ENCODE measurements at places on chromosomes 1 and 21.

DNA sequence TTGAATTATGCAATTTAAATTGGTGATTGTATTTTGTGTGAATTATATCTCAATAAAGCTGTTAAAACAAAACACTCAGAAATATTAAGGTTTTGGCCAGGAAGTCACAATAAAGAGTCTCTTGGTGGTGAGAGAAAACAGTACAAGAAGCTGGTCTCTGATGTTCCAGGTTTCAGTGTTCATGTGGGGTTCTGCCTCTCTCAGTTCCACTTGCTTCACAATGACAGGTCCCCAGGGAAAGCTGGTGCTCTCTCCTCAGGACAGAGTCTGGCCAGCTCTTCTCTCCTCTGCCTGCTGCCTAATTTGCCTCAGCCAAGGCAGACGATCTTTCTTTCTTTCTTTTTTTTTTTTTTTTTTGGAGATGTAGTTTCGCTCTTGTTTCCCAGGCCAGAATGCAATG lies 342.9 kb upstream of the PLXNA2 start:
- peak; percentile 6 for DNase-seq

DNA sequence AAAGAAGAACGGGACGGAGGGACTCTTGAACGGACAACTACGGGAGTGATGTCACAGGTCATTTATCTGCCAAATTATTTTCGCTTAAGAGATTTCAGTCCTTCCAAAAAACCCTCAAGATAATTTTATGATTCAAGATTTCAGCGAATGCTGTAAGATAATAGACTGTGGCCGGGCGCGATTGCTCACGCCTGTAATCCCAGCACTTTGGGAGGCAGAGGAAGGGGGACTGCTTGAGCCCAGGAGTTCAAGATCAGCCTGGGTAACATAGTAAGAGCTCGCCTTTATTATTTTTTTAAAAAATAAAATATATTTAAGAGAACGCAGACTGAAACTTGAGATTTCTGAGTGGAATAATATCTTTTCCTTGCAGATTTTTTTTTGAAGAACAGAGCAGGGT lies 609 bp downstream of the RWDD2B start:
- no peak for DNase-seq

- no peak for DNase-seq
Observed at GRCh38 chr1:113581323-113581722, 178.0 kb downstream of the PHTF1 start.

- DNase-seq = no peak
Observed at GRCh38 chr1:228369608-228370438, 36.8 kb downstream of the TRIM11 start.

DNA sequence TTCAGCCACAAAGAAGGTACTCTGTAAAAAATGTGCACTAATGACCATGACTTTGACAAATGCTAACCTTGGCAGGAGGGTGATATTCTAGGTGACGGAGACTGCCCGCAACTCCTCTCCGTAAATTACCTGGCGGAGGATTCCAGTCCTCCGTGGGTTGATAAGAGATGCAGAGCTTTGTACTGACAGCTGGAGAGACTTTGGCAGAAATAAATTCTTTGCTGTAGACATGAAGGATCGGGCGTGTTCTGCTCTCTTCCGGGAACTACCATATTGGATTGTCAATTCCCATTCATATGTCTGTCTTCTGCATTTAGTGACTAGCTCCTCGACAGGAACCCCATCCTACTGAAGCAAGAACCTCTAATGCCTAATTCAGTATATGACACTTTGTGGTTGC lies 158.3 kb upstream of the KAZN start:
- DNase-seq = no peak

GRCh38 chr1:1922956-1923833 lies 4.1 kb upstream of the TMEM52 start:
- no peak for DNase-seq

GRCh38 chr1:150484861-150485260 lies 2.4 kb upstream of the TARS2 start:
- DNase-seq = no peak

- DNase-seq = no peak
Observed at GRCh38 chr1:223233410-223234169, 90.5 kb upstream of the TLR5 start.

DNA sequence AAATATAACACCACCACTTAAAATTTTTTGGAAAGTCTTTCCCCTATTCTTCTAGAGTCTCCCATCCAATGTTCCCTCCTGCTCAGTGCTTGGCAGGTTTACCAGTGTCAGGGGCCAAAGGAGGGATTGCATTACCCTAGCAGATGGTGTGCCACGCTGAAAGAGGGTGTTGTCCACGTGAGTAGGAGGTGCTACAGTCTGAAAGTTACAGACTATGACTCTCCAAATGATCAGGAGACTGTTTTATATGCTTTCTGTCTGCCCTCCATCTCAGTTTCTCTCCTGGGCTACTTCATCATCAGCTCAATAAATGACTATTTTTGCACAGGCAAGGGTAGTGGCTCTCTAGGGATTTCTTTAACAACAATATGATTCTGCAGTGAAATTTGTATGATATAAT lies 31.3 kb upstream of the ANGPTL7 start:
- no peak for DNase-seq

DNA sequence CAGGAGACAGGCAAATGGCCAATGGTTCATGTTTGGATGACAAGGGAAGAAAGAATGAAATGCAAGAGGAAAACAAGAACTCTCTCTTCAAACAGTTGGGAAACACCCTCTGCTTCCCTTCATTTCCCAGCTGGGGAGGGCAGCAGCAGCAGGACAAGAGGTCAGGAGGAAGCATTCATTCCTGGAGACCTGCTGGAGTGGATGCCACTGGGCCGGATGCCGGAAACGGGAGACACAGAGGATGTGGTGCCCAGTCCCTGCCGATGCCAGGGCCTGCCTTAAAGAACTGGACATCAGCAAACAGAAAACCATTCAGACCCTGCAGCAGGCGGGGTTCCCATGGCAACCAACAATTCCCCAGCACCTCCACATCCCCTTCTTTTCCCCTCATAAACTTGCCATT lies 102.3 kb upstream of the ZNF648 start:
- DNase-seq = no peak

DNA sequence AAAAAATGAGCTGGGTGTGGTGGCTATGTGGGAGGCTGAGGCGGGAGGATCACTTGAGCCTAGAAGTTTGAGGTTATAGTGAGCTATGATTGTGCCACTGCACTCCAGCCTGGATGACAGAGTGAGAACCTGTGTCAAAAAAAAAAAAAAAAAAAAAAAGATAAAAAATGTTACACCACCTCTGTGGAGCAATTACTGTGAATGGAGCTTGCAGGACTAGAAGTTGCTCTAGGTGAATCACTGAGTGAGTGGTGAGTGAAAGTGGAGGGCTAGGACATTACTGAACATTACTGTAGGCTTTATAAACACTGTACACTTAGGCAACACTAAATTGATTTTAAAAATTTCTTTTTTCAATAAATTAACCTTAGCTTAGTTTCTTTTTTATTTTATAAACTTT lies 21.9 kb downstream of the TLCD4 start:
- no peak for DNase-seq

DNA sequence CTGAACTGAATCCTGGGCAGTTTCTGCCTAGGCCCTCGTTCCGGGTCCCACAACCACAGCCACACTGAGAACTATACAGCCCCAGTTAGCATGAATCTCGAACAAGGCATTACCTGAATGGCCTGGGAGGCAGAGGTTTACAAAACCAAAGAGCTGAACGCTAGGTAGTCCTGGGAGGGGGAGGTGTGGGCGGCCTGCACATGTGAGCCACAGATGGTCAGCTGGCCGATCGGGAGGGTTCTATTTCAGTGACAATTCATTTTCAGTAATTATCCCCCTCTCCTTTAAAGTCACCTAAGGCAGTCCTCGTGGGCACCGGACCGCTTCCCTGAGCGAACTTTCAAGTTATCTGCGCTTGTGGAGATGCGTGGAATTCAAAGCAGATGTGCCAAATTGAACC lies 111.9 kb downstream of the GLIS1 start:
- DNase-seq = no peak

- DNase-seq = no peak
Observed at GRCh38 chr1:2314273-2314802, 77.0 kb downstream of the MORN1 start.

DNA sequence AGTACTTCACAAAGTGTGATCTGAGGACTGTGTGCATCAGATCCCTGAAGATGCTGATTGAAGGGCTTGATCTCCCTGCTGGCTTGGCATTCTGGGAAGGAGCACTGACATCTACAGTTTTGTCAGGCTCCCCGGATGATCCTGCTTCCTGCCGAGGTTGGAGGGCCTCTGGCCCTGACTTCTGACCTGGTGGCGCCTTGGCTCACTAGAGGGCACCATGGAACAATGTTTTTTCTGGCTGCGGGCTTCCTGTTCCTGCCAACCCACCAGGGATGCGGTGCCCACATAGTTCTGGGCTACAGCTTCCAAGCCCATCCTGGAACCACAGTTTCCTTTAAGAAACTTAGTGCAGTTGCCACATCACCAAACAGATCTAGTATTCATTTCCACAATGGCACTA lies 38.8 kb upstream of the RASAL2 start:
- DNase-seq = no peak

DNA sequence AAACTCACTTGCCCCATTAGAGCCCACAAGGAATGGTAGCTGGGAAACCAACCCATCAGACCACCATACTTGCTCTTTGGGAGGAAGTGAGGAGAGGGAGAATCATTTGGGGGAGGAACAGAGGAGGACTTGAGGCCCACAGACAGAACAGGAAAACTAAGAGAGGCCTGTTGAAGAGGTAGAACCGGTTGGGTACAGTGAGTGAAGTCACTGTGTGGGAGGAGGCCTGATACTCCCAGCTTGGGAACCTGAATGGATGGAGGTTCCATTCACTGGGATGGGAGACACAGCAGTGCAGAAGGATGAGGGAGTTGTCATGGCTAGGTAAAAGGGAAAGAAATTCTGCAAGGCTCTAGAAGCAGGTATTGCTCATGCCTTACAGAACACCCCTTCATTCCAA lies 63.4 kb upstream of the PSEN2 start:
- DNase-seq = no peak

- no peak for DNase-seq
Observed at GRCh38 chr1:240031009-240031408, 60.7 kb upstream of the FMN2 start.

- no peak for DNase-seq
Observed at GRCh38 chr1:22154626-22155025, 11.7 kb upstream of the WNT4 start.

- DNase-seq = no peak
Observed at GRCh38 chr1:9086045-9086444, 16.6 kb upstream of the SLC2A5 start.

DNA sequence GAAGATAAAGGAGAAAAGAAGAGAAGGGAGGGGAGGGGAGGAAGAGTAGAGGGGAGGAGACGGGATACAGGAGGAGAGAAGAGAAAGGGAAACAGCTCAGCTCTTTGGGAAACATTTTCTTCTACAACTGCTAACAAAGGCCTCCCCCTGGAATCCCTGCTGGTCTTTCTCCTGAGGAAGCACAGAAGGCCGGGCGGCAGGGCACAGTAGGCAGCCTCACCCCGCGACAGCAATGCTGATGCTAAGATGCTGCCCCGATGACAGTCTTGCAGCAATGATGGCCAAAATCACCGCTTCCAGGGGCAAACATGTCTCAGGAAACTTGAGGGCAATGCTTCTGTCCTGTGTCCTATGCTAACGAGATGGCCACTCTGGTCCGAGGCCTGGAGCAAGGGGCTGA lies 5.2 kb downstream of the KIAA2013 start:
- no peak for DNase-seq

DNA sequence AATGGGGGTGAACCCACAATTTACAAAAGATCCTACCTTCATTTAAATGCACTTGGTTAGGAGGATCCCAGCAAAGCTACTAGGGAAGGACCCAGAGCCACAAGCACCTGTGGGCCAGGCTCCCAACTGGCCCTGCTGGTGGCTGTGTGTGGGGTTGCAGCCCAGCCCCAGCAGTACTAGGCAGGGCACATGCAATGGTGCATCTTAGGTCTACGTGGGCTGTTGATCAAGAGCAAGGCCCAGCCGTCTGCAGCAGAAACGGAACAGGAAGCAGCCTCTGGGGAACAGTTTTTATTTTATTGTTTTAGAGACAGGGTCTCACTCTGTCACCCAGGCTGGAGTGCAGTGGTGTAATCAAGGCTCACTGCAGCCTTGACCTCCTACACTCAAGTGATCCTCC lies 134.1 kb upstream of the RAB4A start:
- DNase-seq = no peak

DNA sequence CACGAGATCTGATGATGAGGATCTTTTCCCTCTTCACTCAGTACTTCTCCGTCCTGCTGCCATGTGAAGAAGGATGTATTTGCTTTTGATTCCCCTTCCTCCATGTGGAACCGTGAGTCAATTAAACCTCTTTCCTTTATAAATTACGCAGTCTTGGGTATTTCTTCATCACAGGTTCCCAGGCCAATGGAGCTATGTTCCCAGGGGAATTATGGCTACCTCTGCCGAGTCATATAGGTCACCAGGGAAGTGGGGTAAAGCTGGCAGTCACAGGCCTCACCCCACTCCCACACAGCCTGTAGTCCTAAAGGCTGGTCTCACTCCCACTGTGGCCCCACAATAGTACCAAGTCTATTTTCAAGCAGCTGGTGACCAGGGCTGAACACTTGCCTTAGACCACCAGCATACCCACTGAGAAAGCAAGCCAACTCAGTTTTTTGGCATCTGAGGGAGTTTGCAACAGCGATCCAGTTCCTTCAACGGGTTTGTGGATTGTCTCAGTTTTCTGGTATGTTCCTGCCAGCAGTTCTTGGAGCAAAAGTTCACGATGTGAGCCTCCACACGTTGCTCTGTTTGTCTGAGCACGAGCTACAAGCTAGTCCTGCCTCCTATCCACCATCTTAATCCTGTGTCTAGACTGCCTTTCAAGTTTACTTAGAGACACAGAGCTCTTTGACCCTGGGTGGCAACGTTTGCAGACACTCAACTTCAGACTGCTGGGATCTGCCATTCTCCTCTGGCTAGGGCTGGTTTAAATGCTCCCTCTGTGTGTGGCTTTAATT lies 104.5 kb downstream of the CENPF start:
- no peak for DNase-seq

GRCh38 chr21:44767834-44768831 lies 33.5 kb downstream of the UBE2G2 start:
- no peak for DNase-seq

GRCh38 chr1:28417926-28418637 lies 48.5 kb downstream of the PHACTR4 start:
- no peak for DNase-seq

DNA sequence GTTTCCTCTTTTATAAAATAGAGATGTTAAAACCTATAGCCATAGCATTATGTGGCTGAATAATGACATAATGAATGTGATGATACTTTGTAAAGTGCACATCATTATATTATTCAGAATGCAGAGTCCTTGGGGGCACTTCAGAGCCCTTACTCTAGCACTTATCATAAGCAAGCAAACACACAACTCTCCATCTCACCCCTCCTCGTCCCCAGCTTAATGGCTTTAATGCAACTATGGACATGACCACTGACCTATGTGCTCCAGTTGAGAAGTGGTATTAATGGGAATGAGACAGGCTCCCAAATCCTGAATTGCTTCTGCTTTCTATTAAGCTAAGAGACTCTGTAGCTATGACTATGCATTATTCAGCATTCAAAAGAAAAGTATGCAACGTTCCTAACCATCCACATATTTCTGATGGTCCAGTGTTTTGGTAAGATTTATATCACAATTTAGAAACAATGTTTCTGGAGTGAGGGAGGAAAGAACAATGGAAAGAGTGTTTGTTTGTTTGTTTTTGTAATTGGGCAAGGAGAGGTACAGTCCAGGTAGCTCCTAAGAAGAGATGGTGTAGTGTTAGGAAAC lies 194.0 kb upstream of the PLXNA2 start:
- DNase-seq = no peak

Data from GM13977 (cell line).